ENCODE measurements at places on chromosomes 4 and X.

- DNase-seq = no peak
These were observed 15.8 kb downstream of the CAMK2D start for GRCh38 chr4:113745711-113746110.

GRCh38 chr4:107823870-107824349 lies 822 bp upstream of the SGMS2 start:
- DNase-seq = no peak

DNA sequence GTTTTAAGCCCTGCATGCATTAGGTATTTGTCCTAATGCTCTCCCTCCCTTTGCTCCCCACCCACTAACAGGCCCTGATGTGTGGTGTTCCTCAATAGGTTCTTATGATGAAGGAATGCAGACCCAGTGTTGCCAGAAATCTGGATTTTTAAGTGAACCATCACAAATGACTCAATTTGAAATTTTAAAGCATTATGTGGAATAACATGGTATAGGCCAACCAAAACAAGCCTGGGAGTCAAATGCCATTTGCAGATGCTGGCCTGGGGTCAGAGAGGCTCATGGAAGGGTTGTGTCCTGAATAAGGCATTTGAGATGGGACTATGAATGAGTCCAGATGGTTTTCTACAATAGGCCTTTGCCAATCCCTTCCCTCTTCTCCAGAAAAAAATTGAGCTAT lies 179.6 kb downstream of the SHROOM3 start:
- no peak for DNase-seq

DNA sequence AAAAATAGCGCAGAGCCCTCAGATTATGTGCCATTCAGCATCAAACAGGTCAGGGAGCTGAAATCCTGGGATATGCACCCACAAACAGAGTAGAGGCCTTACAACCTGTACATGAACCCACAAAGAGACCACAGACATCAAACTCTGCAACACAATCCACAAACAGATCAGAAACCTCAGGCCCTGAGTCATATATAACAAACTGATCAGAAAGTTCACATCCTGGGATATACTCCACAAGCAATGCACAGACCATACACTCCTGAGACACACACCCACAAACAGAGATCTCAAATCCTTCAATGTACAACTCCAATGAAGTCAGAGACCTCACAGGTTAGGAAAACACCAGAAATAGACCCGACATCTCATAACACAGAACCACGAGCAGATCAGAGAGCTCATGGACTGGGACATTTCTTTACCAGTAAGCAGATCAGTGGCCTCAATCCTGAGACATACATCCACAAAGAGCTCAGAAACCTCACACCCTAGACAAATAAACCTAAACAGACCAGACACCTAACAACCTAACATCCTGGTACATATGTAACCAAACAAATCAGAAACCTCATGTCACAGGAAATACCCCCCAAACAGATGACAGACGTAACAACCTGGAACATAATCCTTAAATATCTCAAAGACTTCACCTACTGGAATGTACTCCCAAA lies 24.2 kb downstream of the SUV39H1 start:
- no peak for DNase-seq

- no peak for DNase-seq
These were observed 185.1 kb downstream of the ADGRL3 start for GRCh38 chr4:61385256-61385655.

DNA sequence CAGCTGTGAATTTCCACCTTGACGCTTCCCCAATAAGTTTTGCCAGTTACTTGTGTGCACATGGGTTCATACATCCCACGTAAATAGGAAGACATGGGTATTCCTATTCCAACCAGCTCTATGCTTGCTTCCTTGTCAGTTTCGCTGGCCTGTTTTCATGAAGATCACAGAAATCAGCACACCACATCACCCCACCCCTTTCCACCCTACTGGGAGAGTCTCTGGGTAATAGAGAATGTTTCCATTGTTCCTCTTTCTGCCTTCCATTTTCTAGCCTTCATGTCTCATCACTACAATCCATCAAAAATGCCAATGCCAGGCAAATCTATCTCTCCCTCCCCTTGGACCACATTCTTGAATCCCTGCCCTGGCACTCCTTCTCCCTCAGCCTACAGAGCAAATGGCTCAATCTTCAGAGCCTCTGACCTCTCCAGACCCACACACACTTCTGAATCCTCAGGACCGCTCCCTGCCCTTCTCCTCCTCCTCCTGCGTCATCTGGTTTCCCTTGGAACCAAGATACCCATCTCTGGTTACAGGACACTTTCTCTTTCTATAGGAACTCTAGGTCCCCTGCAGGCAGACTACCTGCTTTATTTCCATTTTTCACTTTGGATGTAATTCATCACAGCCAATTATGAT lies 323.3 kb downstream of the DHX15 start:
- DNase-seq = no peak

DNA sequence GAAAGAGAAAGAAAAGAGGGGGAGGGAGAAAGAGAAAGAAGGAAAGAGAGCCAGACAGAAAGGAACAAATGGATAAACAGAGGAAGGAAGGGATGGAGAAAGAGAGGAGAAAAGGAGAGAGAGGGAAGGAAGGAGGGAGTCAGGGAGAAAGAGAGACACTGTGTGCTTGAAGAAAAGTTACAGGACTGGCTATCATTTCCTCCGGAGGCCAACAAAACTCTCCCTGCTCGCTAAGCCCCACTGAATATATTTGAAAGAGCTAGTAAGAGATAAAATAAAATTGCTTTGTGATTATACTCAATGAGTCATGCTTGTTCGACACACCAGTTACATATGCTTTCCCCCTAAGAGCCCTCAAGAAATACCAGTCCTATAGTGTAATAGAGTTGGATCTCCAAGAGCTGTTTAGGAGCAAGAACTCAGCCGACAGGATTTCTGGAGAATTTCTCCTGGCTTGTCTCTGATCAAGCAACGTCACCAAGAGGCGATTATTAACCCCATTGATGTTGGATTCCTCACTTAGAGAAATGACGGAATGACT lies 102.2 kb downstream of the MXRA5 start:
- no peak for DNase-seq

DNA sequence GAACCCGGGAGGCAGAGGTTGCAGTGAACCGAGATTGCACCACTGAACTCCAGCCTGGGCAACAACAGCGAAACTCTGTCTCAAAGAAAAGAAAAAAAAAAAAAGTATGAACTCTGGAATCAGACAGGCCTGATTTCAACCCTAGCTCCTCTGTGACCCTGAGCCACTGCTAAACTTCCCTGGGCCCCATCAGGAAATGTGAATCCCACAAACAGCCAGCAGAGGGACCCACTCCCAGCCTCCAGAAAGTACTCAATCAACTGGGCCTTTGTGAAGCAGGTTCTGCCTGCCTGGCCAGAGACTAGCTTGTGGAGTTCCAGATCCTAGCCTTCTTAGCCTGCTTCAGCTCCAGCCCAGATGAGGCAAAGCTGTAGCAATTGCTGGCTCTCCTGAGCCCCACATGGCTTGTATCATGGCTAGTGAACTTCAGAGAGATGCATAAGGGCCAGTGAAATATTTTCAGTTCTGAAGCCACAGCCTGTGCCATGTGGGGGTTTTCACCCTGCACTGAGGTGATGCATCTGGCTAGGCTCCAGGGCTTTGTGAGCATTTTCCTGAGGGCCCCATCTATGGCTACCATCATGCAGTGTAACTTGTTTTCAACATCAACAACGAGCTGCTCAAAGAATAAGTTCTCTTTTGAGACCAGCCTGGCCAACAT lies 7.2 kb upstream of the IDS start:
- DNase-seq = no peak

GRCh38 chrX:139158256-139158655 lies 372.3 kb upstream of the F9 start:
- DNase-seq = no peak

DNA sequence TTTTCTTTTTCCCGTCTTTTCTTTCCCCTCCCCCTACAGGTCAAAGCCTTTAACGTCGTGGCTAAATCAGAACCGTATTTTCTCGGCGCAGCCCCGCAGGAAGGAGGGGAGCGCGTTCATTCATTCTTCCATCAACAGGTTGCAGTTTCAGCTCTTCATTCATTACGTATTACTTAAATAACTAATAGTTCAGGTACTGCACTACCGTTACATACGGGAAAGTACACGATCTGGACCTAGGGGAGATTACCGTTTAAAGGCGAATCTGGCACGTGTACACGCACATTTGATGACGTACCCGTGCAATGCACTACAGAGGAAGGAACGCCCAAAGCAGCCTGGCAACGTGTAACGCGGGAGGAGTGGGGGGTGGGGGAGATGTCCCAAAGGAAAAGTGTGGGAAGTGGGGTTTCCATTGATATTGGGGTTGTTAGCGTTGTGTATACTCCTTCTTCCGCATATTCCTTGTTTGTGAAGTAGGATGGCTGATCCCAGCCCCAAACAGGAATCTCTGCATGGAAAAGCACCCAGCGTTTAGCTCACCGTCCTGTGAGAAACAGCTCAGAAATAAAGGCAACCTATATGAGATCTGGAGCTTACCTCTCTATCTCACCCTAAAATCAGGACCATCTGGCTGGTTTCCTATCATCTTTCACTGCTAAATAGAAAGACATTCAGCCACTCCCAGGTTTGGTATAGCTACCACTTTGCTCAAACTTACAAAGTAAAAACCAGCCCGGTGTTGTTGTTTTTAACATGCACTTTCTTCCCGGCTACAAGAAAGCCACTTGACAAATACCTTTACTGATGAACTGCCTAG lies 585 bp upstream of the SEC24D start:
- no peak for DNase-seq

GRCh38 chr4:163693211-163693610 lies 198.7 kb downstream of the TMA16 start:
- no peak for DNase-seq

- DNase-seq = no peak
These were observed 39.1 kb upstream of the TMEM184C start for GRCh38 chr4:147578051-147578476.

DNA sequence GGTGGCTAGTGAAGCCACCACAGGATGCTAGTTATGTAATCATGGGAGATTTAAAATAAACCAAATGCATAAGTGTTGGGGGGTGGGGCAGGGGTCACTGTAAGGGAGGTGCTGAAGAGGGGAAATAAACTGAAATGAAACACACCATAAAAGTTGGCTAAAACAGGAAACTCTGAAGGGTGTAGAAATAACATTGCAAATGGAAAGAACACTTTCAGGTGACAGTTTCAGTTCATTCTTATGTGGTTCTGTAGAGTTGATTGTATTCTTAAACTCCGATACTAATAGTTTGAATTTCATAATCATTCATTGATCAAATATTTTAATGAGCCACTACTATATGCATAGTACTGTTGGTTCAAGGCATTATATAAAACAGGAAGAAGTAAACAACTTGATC lies 80.1 kb downstream of the HDAC8 start:
- DNase-seq = no peak

DNA sequence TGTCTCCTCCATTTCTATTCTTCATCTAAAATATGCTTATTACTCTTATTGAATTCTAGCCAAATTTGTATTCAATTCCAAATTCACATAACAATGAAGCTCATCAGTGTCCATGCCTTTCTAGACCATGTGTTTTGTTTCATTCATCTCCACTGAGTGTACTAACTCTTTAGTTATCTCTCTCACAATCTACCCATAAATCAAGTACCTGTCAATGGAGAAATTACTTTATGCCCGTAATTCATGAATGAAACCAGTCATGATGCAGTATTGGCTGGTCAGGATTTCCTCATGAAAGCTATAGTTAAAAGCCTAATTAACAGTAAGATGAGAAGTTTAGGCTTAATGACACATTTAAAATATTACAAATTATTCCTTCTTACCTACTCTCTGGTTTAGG lies 12.2 kb upstream of the TMPRSS11F start:
- no peak for DNase-seq

DNA sequence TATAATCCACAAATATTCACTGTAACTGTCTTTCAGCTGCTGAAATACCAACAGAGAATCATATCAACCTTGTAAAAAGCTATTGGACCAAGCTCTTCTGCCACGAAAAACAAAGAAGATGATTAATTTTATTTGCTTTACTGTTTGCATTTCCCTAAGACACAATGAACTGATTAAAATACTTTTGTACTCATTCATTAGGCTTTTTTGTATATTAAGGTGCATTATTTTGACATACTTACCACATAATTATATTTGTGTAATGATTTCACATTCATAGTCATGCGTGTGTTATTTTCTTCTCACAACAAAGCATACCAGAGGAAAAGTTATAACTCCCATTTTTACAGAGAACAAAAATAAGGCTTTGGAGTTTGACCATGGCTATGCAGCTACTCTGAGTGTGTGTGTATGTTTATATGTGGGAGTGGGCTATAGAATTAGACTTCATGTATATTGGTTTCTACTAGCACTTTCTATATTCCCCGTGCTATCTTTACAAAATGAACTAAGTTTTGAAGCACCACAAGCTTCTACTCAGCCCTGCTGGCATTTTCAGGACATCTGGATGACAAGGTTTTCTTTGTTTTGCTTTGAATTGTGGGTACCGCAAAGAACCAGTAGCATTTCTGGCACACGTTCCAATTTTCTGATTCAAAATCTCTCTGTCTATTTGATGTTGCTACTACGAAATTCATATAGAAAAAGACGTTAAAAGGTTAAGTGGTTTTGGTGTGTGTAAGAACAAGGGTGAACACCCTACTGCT lies 11.0 kb upstream of the FGF5 start:
- DNase-seq = no peak

DNA sequence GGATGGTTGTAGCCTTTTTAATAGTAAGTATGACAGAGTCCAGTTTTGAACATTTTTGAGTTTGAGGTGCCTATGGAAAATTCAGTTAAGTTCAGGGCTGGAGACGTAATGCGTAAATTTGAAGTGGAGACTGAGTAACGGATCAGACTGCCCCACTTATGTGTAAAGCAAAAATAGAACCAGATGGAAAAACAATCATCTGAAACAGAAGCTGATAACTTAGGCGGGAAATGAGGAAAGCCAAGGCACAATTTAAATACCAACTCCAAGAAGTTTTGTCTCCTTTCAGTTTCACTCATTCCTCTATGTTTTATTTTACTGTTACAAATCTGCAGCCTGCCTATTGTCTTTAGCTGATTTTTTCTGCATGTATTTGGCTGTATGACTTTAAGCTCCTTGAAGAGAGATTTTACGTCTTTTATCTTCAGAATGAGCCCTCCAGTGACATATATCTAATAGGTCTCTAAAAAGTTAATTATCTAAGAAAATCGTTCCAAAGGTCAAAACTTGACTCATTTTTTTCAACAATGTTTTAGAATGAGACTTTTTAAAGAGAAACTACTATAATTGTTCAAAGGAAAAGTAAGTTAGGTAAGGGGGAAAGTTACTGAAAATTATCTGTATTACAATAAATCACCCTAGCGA lies 1.1 kb downstream of the SGCB start:
- no peak for DNase-seq

GRCh38 chr4:951186-951585 lies 18.9 kb downstream of the TMEM175 start:
- no peak for DNase-seq

- DNase-seq = no peak
These were observed 48.8 kb downstream of the CLDN34 start for GRCh38 chrX:10015723-10016518.

GRCh38 chrX:117274965-117275364 lies 812.2 kb upstream of the CT83 start:
- no peak for DNase-seq

GRCh38 chr4:184375027-184375426 lies 99.3 kb downstream of the IRF2 start:
- no peak for DNase-seq

GRCh38 chrX:140602140-140602539 lies 97.3 kb upstream of the SOX3 start:
- no peak for DNase-seq

Data from NCI-H2081 treated with DMSO at 0.1 percent for 48 hours (cell line).